ENCODE measurements at places on chromosomes 1 and 21. TPM values are rescaled to one million over a fixed set of nuclear protein-coding genes. Genes with fewer than 3 reads are reported as not detected.

The EDARADD gene
- under 0.01 TPM for total RNA-seq

The B4GALT2 gene
- total RNA-seq: 29.7 TPM

The SPRR1A gene
- total RNA-seq: not detected

The PTBP2 gene
- total RNA-seq: 38.6 TPM

The SEMA6C gene
- 15.7 TPM for total RNA-seq

The MCOLN2 gene
- not detected for total RNA-seq

The HES5 gene
- total RNA-seq: 1.6 TPM

The FCRL2 gene
- total RNA-seq: not detected

The LRRC38 gene
- total RNA-seq: 10.4 TPM

The RCOR3 gene
- 38.6 TPM for total RNA-seq

The ATP6V1G3 gene
- total RNA-seq: not detected

The OXCT2 gene
- total RNA-seq: not detected

The PDPN gene
- total RNA-seq: 13.6 TPM

The MROH9 gene
- total RNA-seq: not detected
